Cardiac muscle cell (in vitro differentiated cells and primary cell): ENCODE measurements at places on chromosomes 16 and 17. TPM values are rescaled to one million over a fixed set of nuclear protein-coding genes. Genes with fewer than 3 reads are reported as not detected.

DNA sequence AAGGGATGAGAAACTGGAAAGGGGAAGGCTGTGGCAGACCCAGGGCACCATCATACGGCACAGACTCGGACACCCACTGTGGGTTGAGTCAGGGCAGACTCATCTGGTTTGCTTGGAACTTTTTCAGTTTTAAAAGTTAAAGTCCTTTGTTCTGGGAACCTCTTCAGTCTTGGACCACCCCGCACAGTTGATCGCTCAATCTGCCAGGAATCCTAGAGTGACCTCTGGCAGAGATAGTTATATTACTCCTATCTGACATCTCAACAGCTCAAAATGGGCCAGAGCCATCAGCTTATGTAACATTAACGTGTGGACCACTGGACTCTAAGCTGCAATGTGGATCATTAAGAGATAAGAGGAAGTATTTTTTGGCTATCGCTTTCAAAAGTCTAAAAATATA lies 164.3 kb downstream of the ABCA8 start:
- DNase-seq, result peak; percentile 53

DNA sequence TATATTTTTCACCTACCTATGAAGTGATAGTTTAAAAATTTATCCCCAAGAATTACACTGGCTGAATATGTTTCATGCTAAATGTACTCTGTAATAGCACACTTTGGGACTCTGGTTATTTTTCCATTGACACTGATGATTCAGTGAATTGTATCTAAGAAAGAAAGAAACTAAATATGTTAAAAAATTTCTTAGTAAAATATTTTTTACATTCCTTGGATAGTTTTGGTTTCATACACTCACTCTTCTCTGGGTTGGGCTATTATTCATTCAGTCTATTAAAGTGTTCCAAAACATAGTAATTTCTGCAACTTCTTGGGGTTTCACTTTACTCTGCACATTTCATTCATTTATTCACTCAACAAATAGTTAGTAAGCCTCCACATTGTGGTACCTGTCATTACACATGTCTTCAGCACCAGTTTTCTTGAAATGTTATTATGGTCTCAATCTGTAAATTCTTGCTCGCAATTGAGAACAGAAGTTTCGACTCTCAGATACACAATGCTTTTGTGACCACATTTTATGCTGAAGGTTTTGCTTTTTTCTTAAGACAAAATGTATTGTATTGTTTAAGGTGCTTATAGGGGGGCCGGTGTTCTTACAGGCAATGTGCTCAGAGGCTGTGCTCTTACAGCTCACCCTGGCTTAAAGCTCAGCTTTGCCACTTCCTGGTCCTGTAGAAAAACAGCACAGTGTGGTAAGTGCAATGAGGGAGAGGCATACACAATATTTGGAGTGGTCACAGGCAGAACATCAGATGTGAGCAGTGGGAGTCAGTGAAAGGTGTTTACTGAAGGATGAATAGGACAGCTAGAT lies 17.4 kb downstream of the CNTNAP4 start:
- peak; percentile 0 for DNase-seq

GRCh38 chr16:47371271-47372014 lies 89.4 kb downstream of the ITFG1 start:
- no peak for DNase-seq

GRCh38 chr16:75326333-75326732 lies 74.9 kb upstream of the BCAR1 start:
- DNase-seq, result no peak

DNA sequence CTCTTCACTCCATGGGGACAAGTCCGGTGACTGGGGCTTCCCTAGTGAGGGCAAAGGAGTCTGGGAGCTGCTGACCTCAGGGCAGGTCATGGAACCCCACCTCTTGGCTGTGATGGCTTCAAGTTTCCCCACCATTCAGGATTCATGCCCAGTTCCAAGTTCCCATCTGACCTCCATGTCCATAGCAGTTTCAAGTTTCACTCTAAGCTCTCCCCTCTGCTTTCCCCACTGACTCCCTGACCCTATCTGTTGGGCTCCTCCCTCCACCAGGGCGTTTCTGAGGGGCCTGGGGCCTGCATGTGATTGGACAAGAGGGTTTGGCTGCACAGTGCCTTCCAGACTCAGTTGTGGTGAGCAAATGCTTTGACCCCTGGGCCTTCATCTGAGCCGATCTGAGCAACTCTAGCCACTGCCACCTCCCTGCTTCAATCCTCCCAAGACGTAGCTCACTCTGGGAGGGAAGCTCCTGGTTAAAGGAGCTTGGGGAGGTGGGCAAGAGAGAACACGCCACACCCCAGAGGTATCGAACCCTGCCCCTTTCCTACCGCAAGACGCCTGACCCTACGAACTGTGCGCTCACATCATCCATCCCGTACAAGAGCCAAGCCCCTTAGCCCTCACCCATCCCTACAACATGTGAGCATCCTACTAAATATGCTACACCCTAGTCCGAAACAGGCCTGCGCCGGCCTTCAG lies 8.3 kb downstream of the ZNF629 start:
- peak; percentile 66 for DNase-seq

GRCh38 chr17:72745241-72745640 lies 347.2 kb downstream of the SLC39A11 start:
- DNase-seq, result no peak

GRCh38 chr17:18259621-18260331 lies 686 bp upstream of the MIEF2 start:
- no peak for DNase-seq

GRCh38 chr16:69107316-69107962 lies 2.0 kb downstream of the HAS3 start:
- peak; percentile 40 for DNase-seq

DNA sequence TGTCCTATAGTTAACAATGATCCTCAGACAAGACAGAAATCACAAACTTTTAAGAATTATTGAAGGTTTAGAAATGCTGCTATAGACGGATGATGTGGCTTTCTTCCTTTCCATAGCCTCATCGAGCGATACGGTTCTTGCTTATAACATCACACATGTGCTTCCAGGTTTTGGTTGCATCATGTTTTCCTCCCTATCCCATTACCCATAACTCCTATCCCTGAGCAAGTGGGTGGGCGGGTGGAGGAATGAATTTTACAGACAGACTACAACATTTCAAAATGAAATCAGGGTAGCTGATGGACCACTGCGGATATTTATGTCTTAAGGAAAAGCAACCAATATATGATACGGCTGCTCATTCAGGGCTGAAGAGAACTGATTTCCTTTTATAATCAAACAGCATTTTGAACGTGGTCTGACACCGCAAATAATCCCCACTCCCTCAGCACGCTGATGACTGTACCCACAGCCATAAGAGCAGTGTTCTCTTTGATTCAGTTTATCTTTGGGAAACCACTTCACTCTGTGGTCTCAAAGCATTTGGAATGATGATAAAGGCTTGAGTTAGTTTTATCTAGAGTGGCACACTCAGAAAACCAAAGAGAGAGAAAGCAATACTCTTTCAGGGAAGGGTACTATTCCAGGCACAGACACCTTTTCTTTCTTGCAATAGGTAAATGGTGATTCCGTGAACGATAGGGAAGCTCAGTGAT lies 4.6 kb upstream of the AKTIP start:
- peak; percentile 68 for DNase-seq

GRCh38 chr17:83123896-83124801 lies 44.7 kb downstream of the METRNL start:
- no peak for DNase-seq

- DNase-seq, result no peak
These were observed 118.7 kb upstream of the CDH5 start for GRCh38 chr16:66247516-66248481.

- no peak for DNase-seq
These were observed 23.5 kb downstream of the TNRC6A start for GRCh38 chr16:24753000-24753399.

DNA sequence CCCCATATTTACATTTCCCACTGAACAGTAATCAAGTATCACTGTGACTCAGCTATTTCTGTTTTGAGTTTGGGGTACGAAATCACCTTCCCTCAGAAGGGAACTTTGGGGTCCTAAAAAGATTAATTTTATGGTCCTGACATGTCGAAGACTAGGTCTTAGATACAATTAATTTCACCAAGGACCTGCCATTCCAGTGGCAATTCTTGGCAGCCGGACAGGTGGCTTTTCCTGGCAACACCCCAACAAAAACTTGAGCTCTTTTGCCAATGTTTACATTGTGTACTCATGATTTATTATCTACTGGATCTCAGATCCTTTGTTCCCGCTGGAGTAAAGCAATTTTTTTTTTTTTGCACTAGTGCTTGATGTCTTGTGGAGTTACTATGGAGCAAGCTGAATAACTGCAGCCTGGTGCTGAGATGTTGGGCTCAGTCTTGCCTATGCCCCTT lies 14.4 kb downstream of the SLFN5 start:
- peak; percentile 56 for DNase-seq

GRCh38 chr17:4898351-4898750 lies 985 bp upstream of the C17orf107 start:
- DNase-seq, result no peak

DNA sequence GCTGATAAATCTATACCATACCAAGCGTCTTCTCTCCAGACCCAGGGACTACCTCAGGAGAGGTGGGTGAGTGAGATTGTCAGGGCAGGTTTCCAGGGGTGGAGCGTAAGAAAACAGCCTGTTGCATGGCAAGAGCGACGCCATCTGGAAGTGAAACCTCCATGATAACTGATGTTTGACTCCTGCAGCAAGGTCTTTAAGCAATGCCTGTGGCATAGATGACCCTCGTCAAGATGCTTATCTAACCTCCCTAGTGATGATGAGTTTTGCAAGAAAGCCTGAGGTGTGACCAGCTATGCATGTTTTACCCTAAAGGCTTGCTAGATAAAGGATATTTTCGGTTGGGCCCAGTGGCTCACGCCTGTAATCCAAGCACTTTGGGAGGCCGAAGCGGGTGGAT lies 71.6 kb downstream of the GSG1L start:
- DNase-seq, result no peak

- no peak for DNase-seq
These were observed 78.0 kb upstream of the DOC2B start for GRCh38 chr17:259341-259976.

- no peak for DNase-seq
These were observed 254.7 kb upstream of the SOX9 start for GRCh38 chr17:71866095-71866494.

Gene PRSS27
- total RNA-seq, result 13.0 and 17.0 TPM in 2 replicates

Gene RHBDF2
- total RNA-seq, result 6.8 and 18.7 TPM in 2 replicates

Gene CIBAR2
- not detected in 2 replicates for total RNA-seq

Gene CHST5
- total RNA-seq, result 0.35 and 0.66 TPM in 2 replicates

Gene SMPD3
- total RNA-seq, result 0.27 TPM in 1 of 2 replicates, not detected in the other

Gene MYCBPAP
- total RNA-seq, result 1.2 and 3.2 TPM in 2 replicates

Gene KRT9
- not detected in 2 replicates for total RNA-seq

Gene TNFRSF17
- not detected in 2 replicates for total RNA-seq

Gene RHBDL3
- 0.04 and 0.09 TPM in 2 replicates for total RNA-seq

Gene TP53TG3D
- not detected in 2 replicates for total RNA-seq

Gene DNAI2
- not detected in 2 replicates for total RNA-seq

Gene ATXN2L
- 70.9 and 81.2 TPM in 2 replicates for total RNA-seq

Gene MT1A
- total RNA-seq, result not detected in 2 replicates
